ENCODE measurements at places on chromosomes 12 and 14. TPM values are rescaled to one million over a fixed set of nuclear protein-coding genes. Genes with fewer than 3 reads are reported as not detected.

The GALNT16 gene
- polyA plus RNA-seq: 2.1 TPM

The KRT83 gene
- not detected for polyA plus RNA-seq

The KLRF1 gene
- 10.2 TPM for polyA plus RNA-seq

The ARHGEF25 gene
- 22.5 TPM for polyA plus RNA-seq

The RNF41 gene
- 21.0 TPM for polyA plus RNA-seq

DNA sequence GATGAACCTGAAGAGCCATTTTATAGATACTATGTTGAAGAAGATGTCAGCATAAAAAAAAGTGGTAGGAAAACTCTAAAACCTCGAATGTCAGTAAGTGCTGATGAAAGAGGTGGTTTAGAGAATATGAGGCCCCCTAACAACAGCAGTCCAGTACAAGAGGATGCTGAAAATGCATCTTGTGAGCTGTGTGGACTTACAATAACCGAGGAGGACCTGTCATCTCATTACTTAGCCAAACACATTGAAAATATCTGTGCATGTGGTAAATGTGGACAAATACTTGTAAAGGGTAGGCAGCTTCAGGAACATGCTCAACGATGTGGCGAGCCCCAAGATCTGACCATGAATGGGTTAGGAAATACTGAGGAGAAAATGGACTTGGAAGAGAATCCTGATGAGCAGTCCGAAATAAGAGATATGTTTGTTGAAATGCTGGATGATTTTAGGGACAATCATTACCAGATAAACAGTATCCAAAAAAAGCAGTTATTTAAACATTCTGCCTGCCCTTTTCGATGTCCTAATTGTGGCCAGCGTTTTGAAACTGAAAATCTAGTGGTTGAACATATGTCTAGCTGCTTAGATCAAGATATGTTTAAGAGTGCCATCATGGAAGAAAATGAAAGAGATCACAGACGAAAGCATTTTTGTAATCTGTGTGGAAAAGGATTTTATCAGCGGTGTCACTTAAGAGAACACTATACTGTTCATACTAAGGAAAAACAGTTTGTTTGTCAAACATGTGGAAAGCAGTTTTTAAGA is 17.8 kb upstream of the HSPA2 start:
- H3K27ac ChIP-seq: no peak overlapping the region
- no peaks in the 10 kb centered on the region for H3K27me3 ChIP-seq
- peaks cover 31% of the 10 kb centered on the region for H3K4me1 ChIP-seq
- no peak for DNase-seq
- peaks cover 46% of the 10 kb centered on the region for H3K36me3 ChIP-seq

DNA sequence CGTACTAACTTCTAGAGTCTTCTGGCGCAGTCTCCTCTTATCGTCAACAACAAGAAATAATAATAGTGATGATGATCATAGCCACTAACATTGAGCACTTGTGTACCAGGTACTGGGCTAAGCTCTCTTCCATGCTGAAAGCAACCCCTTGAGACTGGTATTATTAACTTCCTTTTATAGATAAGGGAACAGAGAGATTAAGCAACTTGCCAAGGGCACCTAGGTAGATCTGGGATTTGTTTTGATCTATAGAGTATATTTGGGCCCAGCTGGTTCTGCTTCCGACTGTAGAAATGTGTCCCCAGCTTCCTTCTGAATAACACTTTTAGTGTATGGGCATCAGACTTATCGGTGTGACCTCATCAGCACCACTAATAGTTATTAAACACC is 1.1 kb upstream of the ZNF219 start:
- H3K36me3 ChIP-seq: no peaks in the 10 kb centered on the region
- peaks cover 45% of the 10 kb centered on the region for H3K4me1 ChIP-seq
- H3K27me3 ChIP-seq: no peaks in the 10 kb centered on the region
- H3K27ac ChIP-seq: peak overlapping the region; percentile 74
- no peak for DNase-seq

DNA sequence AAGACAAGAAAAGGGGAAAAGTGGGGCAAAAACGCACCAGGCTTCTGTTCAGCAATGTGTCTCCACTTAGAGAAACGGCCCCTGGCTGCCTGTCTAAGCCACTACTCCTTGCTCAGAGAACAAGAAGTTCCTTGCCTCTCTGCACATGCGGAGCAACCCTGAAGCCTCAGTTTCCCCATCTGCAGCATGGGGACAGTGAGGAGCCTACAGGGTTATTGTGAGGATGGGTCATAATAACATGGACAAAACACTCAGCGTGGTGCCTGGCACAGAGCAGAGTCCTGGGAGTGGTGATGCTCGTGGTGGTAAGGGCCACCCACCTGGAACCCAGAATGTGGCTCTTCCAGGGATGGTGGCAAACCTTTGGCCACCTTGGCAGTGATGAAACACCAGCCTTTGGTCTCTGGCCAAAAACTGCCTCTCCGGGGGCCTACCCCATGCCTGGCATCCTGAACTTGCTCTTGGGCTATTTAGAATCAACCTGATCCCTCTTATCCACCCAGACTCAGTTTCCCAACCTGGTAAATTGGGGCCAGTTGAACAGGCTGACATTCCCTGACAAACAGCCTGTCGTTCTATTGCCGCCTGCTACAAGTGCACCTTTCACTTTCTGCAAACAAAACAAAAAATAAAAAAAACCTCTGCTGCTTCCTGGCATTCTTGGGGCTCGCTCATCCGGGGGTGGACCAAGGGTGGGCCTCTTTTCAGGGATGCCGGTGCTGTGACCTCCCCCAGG is 56.5 kb upstream of the DLK1 start:
- no peak overlapping the region for H3K27ac ChIP-seq
- H3K4me1 ChIP-seq: no peaks in the 10 kb centered on the region
- H3K4me3 ChIP-seq: no peak overlapping the region
- no peaks in the 10 kb centered on the region for H3K36me3 ChIP-seq

GRCh38 chr14:79043194-79043889 is 873.2 kb downstream of the NRXN3 start:
- no peak overlapping the region for H3K4me3 ChIP-seq
- H3K36me3 ChIP-seq: no peaks in the 10 kb centered on the region
- no peak for DNase-seq
- no peaks in the 10 kb centered on the region for H3K27me3 ChIP-seq
- H3K27ac ChIP-seq: no peak overlapping the region
- H3K4me1 ChIP-seq: no peaks in the 10 kb centered on the region

GRCh38 chr14:23941230-23941629 is 12.3 kb upstream of the DHRS4 start:
- H3K4me3 ChIP-seq: no peak overlapping the region
- H3K36me3 ChIP-seq: peaks cover 35% of the 10 kb centered on the region
- no peak overlapping the region for H3K27ac ChIP-seq
- no peaks in the 10 kb centered on the region for H3K27me3 ChIP-seq

- H3K27ac ChIP-seq: no peak overlapping the region
- no peak overlapping the region for H3K4me3 ChIP-seq
- peaks cover 13% of the 10 kb centered on the region for H3K4me1 ChIP-seq
- no peak for DNase-seq
- H3K36me3 ChIP-seq: no peaks in the 10 kb centered on the region
These were observed 7.4 kb upstream of the CD9 start for GRCh38 chr12:6192604-6193380.

DNA sequence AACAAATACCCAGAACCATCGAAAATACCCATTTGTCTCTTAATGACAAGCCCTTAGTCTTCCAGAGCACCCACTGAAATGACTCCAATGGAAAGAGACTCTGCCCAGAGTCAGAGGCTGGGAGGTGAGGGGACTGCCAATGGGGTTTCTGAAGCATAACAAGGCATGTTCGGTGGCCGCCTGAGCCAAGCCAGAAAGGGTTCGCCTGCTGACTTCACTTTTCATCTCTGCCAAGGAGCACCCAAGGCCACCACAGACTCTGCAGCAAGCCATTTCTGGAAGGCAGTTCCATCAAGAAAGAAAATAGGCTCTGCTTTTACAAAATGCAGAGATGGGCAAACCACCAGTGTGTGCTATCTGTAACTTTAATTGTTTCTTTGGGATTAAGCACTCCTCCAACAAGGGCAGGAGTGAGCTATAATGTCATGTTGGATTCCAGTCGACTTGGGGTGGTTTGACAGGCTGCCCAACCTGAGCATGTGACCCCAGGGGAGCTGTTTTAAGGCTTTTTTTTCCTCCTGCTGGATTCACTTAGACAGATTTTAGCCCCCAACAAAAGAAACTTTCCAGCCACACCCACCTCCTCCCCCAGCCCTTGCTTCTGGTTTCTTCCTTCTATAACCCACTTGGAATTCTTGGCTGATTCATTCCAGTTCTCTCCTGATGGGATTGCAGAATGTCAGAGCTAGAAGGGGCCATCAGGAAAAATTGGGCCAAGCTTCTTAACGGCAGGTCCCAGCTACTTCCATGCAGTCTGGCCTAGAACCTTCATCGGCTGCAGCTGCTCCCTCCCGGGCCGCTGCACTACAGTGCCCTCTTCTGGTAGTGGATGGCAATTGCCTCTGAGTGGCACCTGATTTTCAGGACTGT is 24.1 kb downstream of the CKAP4 start:
- peak; percentile 90 for DNase-seq
- no peaks in the 10 kb centered on the region for H3K36me3 ChIP-seq
- H3K27ac ChIP-seq: no peak overlapping the region
- no peak overlapping the region for H3K4me3 ChIP-seq
- no peaks in the 10 kb centered on the region for H3K27me3 ChIP-seq

- H3K36me3 ChIP-seq: no peaks in the 10 kb centered on the region
- H3K4me3 ChIP-seq: no peak overlapping the region
- DNase-seq: no peak
These were observed 69.2 kb downstream of the SLC25A47 start for GRCh38 chr14:100392356-100392755.
